Body of pancreas (tissue), 4 donors: ENCODE measurements at places on chromosomes 12 and 14. TPM values are rescaled to one million over a fixed set of nuclear protein-coding genes. Genes with fewer than 3 reads are reported as not detected.
A peak's percentile ranks its signal among the peaks of the same experiment; 100 is the strongest.

OS9 gene
- 213 TPM for total RNA-seq

FAIM2 gene
- 4.9 TPM for total RNA-seq

SLC38A6 gene
- 5.9 TPM for total RNA-seq

HELB gene
- 3.6 TPM for total RNA-seq

FBLN5 gene
- 129 TPM for total RNA-seq

RBMS2 gene
- 18.9 TPM for total RNA-seq

OAS2 gene
- 1.6 TPM for total RNA-seq

NPFF gene
- not detected for total RNA-seq

PSMC1 gene
- total RNA-seq = 49.0 TPM

DNA sequence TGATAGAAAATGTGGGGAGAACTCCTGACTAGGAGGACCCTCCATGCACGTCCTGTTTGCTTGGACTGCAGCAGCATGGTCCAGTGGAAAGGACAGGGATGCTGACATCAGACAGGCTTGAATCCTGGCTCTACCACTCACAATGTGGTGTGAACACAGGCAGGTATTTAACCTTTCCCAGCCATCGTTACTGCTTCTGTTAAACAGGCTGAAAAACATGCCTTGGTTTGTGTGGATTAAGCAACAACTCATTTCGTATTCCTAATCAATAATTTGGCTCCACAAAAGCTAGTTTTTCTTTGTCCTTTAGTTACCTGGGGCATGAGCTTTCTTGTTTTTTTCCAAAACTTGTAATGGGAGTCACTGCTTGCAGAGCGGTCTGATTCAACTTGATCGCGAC, 41.0 kb downstream of the APPL2 start:
- no peaks in the 10 kb centered on the region for H3K36me3 ChIP-seq
- no peaks in the 10 kb centered on the region for H3K27me3 ChIP-seq

DNA sequence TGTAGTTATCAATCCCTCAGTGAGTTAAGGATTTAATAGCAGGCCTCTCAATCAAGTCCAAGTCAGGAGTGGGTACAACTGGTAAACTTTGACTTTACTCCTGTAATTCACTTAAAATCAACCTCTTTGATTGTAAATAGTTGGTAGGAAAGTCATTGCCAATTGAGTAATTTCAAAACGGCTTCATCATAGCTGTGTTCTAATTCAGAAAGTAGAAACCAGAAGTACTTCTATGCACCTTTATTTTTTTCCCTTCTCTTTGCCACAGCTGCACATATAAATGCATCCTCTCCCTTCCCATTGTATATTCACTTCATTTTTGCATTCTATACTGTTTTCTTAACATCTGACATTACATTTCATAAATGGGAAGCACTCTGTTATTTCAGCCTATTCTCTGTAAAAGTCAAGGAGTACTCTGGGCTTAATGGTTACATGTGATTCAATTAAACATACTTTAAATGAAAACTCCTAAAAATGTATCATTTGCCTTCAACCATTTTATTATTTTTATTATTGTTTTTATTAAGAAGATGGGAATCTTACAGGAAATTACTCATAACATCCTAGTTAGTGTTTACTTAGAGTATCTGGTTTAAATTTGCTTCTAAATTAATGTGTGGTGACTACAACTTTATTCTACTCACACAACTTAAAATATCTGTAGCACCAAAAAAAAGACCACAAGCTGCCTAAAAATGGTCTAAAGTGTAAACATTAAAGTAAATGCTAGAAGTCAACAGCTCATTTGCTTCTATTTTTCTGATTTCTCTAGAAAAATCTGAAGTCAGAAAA, 171.2 kb downstream of the CEP128 start:
- H3K4me3 ChIP-seq = no peak overlapping the region
- H3K36me3 ChIP-seq = no peaks in the 10 kb centered on the region
- DNase-seq = no peak
- H3K27ac ChIP-seq = no peak overlapping the region
- no peaks in the 10 kb centered on the region for H3K27me3 ChIP-seq

DNA sequence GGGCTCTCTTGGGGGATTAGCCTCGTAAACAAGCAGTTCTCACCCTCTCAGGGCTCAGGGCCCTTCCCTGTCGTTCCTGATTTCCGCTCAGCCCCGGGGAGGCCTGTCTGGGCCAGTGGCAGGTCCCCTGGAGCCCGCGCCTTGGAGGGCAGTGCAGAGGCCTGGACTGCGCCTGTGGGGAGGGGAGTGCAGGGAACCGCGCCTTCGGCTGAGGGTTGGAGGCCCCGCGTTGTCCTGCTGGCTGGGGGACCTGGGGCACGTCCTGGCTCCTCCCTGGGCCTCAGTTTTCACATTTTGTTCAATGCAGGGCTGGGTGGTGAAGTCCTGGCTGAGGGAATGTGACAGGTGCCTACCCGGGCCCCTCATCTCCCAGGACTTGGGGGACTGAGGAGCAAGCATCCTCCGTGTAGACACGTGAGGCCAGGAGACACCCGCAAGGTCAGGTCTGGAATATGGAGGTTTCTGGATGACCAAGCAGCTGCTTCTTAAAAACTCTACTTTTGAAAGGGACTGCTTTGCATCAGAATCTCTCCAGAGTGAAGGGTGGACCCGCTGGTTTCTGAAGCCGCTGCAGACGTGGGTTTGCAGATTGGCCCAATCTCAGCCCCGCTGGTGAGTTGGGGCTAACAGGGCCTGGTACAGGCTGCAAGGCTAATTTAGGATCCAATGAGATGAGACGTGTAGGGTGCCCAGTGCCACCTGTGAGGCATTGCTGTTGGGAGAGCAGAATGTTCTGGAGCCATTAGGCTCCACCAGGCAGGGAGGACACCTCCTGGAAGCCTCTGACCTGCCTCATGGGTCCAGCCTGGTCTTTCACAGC, 80.2 kb downstream of the KIF26A start:
- DNase-seq = no peak
- peaks cover 21% of the 10 kb centered on the region for H3K4me1 ChIP-seq
- no peak overlapping the region for H3K4me3 ChIP-seq
- no peaks in the 10 kb centered on the region for H3K36me3 ChIP-seq
- H3K27ac ChIP-seq = no peak overlapping the region

DNA sequence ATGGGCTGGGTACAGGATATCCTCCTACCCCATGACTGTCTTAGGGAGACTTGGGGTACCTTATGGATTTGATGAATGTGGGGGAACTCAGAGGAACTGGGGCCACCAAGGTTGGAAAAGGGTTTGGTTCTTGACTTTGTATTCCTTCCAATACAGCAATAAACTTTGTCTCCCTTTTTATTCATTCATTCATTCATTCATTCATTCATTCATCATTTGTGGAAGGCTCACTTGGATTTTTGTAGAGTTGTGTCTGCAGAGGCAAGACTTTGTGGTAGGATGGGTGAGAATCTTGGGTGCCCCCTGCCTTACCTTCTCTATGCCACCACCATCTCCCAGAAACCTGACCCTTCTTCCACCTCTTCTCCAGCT, 21.1 kb downstream of the SOAT2 start:
- H3K36me3 ChIP-seq = no peaks in the 10 kb centered on the region
- H3K4me1 ChIP-seq = no peaks in the 10 kb centered on the region
- H3K4me3 ChIP-seq = no peak overlapping the region
- H3K27ac ChIP-seq = no peak overlapping the region
- DNase-seq = no peak

- H3K27ac ChIP-seq = no peak overlapping the region
- no peaks in the 10 kb centered on the region for H3K27me3 ChIP-seq
- DNase-seq = no peak
- peaks cover 8% of the 10 kb centered on the region for H3K4me1 ChIP-seq
These were observed 8.1 kb downstream of the VEZT start for GRCh38 chr12:95225645-95226212.

DNA sequence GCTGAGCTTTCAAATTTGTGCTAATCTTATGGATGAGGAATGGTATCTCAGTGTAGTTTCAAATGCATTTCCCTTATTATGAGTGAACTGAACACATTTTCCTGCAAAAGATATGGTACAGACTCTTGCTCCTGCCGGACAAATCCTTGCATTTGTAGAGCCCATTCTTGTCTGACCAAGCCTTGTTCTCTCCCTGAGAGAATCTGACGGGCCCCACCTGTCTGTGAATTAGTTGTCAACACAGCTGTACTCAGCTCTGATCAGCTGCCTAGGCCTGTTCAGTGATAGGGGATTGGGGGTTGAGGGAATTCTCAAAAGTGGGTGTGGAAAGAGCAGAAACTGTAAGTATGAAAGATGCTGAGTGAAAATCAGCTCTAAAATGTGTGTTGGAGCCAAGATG, 42.8 kb upstream of the SCN8A start:
- H3K4me3 ChIP-seq = no peak overlapping the region
- no peak for DNase-seq
- no peaks in the 10 kb centered on the region for H3K27me3 ChIP-seq

DNA sequence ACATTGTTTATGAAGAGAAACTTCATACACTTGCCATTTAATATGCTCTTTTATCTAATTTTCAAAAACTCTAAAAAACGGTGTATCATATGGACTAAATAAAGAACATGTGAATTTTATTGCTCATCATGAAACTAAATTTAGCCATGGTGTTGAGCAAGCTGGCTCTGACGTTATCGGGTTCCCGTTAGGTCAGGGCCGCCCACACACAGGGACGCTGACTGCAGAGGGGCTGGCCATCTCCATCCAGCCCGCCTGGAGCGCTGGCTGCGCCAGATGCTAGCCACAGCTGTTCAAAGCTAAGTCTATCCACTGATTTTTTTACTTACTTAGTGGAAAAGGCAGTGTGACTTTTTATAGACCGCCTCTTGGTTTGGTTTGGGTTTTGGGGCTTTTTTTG, 36.5 kb upstream of the DYNC1H1 start:
- peaks cover 7% of the 10 kb centered on the region for H3K36me3 ChIP-seq
- H3K4me1 ChIP-seq = no peaks in the 10 kb centered on the region
- H3K4me3 ChIP-seq = no peak overlapping the region
- H3K27me3 ChIP-seq = no peaks in the 10 kb centered on the region

GRCh38 chr12:38350342-38351174, 34.0 kb downstream of the ALG10B start:
- no peaks in the 10 kb centered on the region for H3K27me3 ChIP-seq
- no peak overlapping the region for H3K4me3 ChIP-seq

- no peak overlapping the region for H3K27ac ChIP-seq
- no peak for DNase-seq
- no peak overlapping the region for H3K4me3 ChIP-seq
- no peaks in the 10 kb centered on the region for H3K36me3 ChIP-seq
These were observed 125.7 kb downstream of the SCARB1 start for GRCh38 chr12:124737772-124738635.

- no peaks in the 10 kb centered on the region for H3K27me3 ChIP-seq
- H3K27ac ChIP-seq = no peak overlapping the region
- no peak overlapping the region for H3K4me3 ChIP-seq
- peak; percentile 72 for DNase-seq
- no peaks in the 10 kb centered on the region for H3K36me3 ChIP-seq
These were observed 6.5 kb downstream of the NFE2 start for GRCh38 chr12:54294152-54294952.

DNA sequence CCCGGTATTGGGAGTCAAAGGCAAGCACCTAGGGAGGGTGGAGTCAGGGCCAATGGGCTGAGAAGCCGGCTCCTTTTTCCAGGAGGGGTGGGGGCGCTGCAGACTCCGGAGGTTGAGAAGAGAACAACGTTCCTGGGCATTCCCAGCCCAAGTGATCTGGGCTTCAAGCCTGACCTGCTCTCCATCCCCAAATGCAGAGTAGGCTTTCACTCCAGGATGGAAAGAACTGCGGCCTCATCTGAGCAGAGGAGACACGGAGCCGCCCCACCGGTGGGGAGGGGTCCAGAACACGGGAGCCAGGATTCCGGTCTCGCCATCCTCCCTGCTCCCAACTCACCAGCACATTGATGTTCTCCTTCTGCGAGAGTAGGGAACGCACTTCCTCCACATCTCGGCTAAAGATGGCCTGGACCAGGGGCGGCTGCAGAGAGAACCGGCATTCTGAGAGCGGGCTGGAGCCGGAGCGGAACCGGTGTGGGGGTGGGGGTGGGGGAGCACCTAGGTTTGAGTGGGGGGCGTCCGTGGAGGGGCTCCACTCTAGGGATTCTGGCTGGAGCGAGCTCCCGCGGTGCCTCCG, 605 bp downstream of the ANKRD52 start:
- peaks cover 27% of the 10 kb centered on the region for H3K4me1 ChIP-seq
- H3K36me3 ChIP-seq = no peaks in the 10 kb centered on the region
- no peaks in the 10 kb centered on the region for H3K27me3 ChIP-seq
- peak overlapping the region; percentile 59 for H3K4me3 ChIP-seq

- H3K36me3 ChIP-seq = no peaks in the 10 kb centered on the region
- H3K27ac ChIP-seq = peak within 1 kb of the TSS; percentile 80
- DNase-seq = peak; percentile 88
- H3K27me3 ChIP-seq = no peaks in the 10 kb centered on the region
- peak within 1 kb of the TSS; percentile 100 for H3K4me3 ChIP-seq
These were observed at the start of gene ADCY6 for GRCh38 chr12:48788854-48789775. ADCY6 (minus strand) TSS chr12:48789089; CDS start chr12:48783434, 5,655 bp downstream.

- H3K27me3 ChIP-seq = no peaks in the 10 kb centered on the region
- H3K27ac ChIP-seq = no peak overlapping the region
- no peak overlapping the region for H3K4me3 ChIP-seq
- H3K36me3 ChIP-seq = no peaks in the 10 kb centered on the region
These were observed 64.0 kb upstream of the RIN3 start for GRCh38 chr14:92449404-92450181.

- peaks cover 18% of the 10 kb centered on the region for H3K4me1 ChIP-seq
- H3K36me3 ChIP-seq = no peaks in the 10 kb centered on the region
- H3K4me3 ChIP-seq = peak within 1 kb of the TSS; percentile 51
- DNase-seq = peak; percentile 64
- no peaks in the 10 kb centered on the region for H3K27me3 ChIP-seq
These were observed at the start of gene C14orf132 for GRCh38 chr14:96038920-96039632. C14orf132 (plus strand) TSS chr14:96039362; CDS start chr14:96039501, 139 bp downstream.

DNA sequence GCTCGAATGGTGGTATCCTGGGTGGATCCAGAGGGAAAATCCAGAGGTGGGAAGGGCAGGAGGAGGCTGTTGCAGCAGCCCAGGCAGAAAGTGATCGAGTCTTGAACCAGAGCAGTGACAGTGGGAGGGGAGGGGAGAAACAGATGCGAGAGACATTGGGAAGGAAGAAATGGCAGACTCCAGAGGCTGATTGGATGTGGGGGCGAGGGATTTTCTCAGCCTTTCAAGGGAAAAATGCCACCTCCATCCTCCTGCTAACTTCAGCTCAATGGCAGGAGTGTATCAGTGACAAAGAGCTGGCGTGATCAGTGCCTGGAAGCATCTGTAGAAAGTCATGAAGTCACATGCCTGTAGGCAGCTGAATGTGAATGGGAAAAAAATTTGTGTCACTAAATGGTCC, 38.6 kb upstream of the NRXN3 start:
- no peaks in the 10 kb centered on the region for H3K4me1 ChIP-seq
- H3K27ac ChIP-seq = no peak overlapping the region
- no peak overlapping the region for H3K4me3 ChIP-seq
- no peaks in the 10 kb centered on the region for H3K27me3 ChIP-seq
- DNase-seq = no peak

GRCh38 chr14:55562135-55562534, 17.9 kb upstream of the KTN1 start:
- H3K4me3 ChIP-seq = no peak overlapping the region
- no peaks in the 10 kb centered on the region for H3K36me3 ChIP-seq
- no peak for DNase-seq

DNA sequence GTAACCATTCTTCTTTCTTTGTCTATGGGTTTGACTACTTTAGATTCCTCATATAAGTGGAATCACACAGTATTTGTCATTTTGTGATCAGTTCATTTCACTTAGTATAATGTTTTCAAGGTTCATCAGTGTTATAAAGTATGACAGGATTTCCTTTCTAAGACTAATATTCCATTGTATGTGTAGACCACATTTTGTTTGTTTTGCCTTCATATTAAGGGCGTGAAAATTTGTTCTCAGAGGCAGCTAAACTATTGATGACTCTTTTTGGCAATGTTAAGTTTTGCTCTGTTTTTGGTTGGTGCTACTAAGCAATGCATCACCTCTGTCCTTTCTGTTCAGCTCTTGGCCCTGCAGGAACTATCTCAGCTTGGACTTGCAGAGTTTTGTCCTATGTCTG, 1.7 kb upstream of the KLRG1 start:
- no peak overlapping the region for H3K27ac ChIP-seq
- no peaks in the 10 kb centered on the region for H3K36me3 ChIP-seq
- H3K4me3 ChIP-seq = no peak overlapping the region
- DNase-seq = no peak
- no peaks in the 10 kb centered on the region for H3K4me1 ChIP-seq
